CD4-positive, alpha-beta T cell treated with Interleukin-2 at 100 ng/mL for 4 hours (primary cell): ENCODE measurements at places on chromosomes 16 and 17.

- DNase-seq: peak; percentile 14
Observed at GRCh38 chr17:75178453-75178852, 4.3 kb downstream of the SUMO2 start.

- DNase-seq: no peak
Observed at GRCh38 chr16:69845181-69845580, 83.0 kb downstream of the WWP2 start.

- DNase-seq: no peak
Observed at GRCh38 chr17:42016411-42016831, 818 bp downstream of the DNAJC7 start.

GRCh38 chr17:52147872-52148271 is 10.6 kb downstream of the CA10 start:
- no peak for DNase-seq

DNA sequence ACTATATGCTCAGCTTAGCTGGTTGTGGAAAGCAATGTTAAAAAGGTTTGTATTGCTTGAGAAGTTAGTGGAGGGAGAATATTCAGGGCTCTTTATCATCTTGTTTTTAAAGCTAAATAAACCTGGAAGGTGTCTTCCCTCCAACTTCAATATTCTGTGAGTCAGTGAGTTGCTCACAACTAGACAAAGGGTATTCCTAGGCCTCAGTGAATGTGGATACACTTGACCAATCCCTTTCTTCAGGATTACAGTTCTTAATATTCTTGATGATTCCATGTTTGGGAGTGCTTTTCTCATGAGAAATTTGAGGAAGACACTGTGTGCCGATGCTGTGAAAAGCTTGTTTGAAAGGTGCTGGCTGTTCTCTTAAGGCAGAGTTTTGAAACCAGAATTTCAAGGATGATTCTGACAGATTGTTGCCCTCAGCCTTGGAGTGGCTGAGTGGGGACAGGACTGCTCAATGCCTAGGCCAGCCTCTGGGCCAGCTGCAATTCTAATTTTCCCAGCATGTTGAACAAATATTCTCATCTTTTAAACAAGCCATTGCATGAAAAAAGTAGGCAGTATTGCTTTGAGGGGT is 30.1 kb downstream of the MAP2K4 start:
- no peak for DNase-seq

- no peak for DNase-seq
Observed at GRCh38 chr16:66862023-66862520, 17.9 kb downstream of the CA7 start.

- peak; percentile 12 for DNase-seq
Observed at GRCh38 chr17:63961355-63962212, 11.1 kb downstream of the SCN4A start.

DNA sequence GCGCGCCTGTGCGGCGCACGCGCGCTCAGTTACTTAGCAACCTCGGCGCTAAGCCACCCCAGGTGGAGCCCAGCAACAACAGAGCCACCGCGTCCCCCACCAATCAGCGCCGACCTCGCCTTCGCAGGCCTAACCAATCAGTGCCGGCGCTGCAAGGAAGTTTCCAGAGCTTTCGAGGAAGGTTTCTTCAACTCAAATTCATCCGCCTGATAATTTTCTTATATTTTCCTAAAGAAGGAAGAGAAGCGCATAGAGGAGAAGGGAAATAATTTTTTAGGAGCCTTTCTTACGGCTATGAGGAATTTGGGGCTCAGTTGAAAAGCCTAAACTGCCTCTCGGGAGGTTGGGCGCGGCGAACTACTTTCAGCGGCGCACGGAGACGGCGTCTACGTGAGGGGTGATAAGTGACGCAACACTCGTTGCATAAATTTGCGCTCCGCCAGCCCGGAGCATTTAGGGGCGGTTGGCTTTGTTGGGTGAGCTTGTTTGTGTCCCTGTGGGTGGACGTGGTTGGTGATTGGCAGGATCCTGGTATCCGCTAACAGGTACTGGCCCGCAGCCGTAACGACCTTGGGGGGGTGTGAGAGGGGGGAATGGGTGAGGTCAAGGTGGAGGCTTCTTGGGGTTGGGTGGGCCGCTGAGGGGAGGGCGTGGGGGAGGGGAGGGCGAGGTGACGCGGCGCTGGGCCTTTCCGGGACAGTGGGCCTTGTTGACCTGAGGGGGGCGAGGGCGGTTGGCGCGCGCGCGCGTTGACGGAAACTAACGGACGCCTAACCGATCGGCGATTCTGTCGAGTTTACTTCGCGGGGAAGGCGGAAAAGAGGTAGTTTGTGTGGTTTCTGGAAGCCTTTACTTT is at the start of gene UBB:
Gene UBB (plus strand): TSS at position 452 of the 856 bp plus-strand sequence. CDS start 817 bp downstream, outside the sequence.
- DNase-seq: peak; percentile 98

- no peak for DNase-seq
Observed at GRCh38 chr16:3073448-3073847, 8.0 kb downstream of the IL32 start.

DNA sequence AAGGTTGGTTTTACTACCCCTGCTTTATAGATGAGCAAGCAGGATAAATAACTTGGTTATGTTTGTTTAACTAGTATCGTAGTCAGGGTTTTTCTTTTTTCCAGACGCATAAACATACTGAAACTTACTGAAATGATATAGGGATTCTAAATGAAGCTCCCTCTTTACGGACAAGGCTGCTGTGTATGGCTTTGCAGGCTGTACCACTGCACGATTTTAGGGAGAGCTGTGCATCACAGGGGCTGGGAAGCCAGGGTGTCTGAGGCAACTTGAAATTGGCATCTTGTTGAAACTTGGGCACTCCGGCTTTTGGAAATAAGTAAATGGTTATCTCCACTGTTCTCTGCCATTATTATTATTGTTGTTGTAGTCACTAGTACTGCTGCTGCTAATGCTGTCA is 218.1 kb upstream of the CDH8 start:
- DNase-seq: no peak

GRCh38 chr16:12576878-12577277 is 226.8 kb downstream of the CPPED1 start:
- no peak for DNase-seq

GRCh38 chr16:64751906-64752305 is 370.0 kb downstream of the CDH11 start:
- DNase-seq: no peak

DNA sequence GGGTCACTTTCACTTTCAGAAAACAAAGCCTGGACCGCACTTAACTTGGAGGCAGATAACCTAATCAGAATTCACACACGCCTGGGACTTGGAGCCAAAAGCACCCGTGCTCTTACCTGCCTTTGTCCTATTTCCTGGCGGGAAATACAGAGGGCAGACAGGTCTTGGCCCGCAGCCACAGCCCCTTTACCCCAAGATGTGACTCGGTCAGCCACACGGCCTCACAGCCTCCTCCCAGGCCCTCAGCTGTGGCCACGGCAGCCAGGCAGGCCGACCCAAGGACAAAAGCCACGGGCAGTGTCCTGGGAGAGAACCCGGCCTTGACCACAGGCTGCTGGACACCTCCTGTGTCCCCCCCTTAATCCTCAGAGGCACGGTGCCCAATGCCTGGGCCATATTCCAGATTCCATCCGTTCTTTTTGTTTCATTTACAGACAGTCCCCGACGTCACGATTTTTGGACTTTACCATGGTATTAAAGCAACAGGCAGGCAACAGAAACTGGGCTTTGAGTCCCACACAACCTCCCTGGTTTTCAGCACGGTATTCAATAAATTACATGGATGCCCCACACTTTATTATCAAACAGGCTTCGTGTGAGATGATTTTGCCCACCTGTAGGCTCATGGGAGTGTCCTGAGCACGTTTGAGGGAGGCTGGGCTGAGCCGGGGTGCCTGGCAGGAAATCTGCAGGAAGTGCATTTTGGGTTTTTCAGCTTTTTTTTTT is 30.1 kb upstream of the GAA start:
- no peak for DNase-seq

GRCh38 chr16:57308041-57308440 is 23.6 kb upstream of the PLLP start:
- DNase-seq: no peak

DNA sequence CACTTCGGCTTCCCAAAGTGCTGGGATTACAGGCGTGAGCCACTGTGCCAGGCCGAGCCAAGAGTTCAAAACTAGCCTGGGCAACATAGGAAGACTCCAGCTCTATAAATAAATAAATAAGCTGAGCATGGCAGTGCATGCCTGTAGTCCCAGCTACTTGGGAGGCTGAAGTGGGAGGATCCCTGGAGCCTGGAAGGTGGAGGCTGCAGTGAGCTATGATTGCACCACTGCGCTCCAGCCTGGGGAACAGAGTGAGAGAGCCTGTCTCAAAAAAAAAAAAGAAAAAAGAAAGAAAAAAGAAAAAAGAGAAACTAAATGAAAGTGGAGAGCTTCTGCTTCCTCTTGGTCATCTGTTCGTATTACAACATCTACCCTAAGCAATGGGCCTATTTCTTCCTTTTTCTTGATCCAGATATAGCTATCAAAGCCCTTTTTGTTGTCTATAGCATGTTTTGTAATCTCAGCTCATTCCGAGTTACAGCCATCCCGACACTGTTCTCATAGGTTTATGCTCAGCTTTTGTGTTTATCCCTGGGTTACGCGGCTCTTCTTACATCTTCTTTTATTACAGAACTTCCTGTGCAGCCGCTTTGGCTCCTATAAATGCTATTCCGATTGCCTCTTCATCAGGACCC is 14.1 kb upstream of the MAPK3 start:
- DNase-seq: no peak

- no peak for DNase-seq
Observed at GRCh38 chr16:15954814-15955151, 5.4 kb downstream of the ABCC1 start.

GRCh38 chr17:39622380-39623006 is 4.3 kb upstream of the PPP1R1B start:
- peak; percentile 67 for DNase-seq

GRCh38 chr17:10087355-10087754 is 111.1 kb downstream of the GAS7 start:
- DNase-seq: no peak

GRCh38 chr17:49180303-49180702 is 30.1 kb downstream of the GNGT2 start:
- DNase-seq: peak; percentile 63

DNA sequence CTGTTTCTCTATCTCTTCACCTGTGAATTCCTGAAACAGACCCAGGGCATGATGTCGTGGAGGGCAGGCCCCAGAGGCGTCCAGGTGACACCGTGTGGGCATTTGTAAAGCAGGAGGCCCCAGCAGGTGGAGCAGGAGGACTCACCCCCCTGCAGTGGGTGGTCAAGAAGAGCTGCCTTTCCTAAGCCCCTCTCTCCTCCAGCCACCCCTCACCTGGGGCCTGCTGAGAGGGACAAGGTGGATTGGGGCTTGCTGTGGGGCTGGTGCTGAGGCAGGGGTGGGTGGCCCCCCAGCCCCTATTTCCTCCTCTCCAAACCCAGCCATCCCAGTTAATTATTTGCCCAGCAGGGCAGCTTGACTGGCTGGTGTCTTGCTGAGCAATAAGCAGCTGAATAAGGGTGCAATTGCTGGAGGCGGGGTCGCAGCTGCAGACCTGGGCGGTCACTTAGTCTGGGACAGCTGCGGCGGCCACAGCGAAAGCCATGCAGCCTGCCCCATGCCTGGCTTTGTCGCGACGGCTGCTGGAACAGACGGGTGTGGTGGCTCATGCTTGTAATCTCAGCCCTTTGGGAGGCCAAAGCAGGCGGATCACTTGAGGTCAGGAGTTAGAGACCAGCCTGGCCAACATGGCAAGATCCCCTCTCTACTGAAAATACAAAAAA is 56.4 kb downstream of the JPH3 start:
- no peak for DNase-seq

DNA sequence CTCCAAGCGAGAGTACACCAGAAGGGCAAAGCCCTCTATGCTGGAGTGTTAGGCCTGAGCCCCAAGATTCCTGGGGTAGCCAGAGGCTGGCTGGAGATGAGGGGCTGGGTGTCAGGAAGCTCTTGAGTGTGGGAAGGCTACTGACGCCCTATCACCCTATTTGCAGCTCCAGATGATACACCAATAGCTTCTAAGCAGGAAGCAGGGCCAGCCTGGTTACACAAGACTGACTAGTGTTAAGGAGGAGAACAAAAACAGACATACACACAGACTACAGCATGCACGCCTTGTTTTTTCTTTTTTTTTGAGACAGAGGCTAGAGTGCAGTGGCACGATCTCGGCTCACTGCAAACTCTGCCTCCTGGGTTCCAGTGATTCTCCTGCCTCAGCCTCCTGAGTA is 15.9 kb downstream of the POLR3K start:
- no peak for DNase-seq

GRCh38 chr16:85281181-85281580 is 168.9 kb upstream of the CIBAR2 start:
- DNase-seq: no peak

DNA sequence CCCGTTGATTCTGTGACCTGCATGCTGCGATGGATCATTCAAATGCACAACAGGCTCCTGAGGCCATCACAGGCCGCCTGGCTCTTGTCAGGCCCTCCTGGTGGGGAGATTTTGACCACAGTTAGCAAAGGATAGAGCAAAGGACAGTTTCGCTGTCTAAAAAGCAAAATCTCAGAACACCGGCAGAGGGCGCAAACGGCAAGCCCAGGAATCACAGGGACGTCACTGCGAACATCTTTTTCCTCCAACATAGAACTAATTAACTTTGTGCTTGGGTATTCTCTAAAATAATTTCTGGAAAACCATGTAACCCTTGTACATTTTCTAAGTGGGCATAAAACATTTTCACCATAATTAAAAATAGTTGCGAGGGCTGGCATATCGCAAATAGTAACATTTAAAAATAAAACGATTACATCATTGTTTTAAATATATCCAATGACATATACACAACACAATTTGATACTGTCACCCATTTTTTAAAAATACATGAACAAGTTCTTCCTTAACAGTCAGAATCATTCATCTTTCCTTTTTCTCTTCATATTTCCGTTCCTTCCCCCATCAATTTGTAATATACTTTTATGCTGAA is 19.7 kb upstream of the SLC47A1 start:
- DNase-seq: peak; percentile 67

GRCh38 chr17:28046034-28046825 is 3.8 kb downstream of the NLK start:
- DNase-seq: no peak

DNA sequence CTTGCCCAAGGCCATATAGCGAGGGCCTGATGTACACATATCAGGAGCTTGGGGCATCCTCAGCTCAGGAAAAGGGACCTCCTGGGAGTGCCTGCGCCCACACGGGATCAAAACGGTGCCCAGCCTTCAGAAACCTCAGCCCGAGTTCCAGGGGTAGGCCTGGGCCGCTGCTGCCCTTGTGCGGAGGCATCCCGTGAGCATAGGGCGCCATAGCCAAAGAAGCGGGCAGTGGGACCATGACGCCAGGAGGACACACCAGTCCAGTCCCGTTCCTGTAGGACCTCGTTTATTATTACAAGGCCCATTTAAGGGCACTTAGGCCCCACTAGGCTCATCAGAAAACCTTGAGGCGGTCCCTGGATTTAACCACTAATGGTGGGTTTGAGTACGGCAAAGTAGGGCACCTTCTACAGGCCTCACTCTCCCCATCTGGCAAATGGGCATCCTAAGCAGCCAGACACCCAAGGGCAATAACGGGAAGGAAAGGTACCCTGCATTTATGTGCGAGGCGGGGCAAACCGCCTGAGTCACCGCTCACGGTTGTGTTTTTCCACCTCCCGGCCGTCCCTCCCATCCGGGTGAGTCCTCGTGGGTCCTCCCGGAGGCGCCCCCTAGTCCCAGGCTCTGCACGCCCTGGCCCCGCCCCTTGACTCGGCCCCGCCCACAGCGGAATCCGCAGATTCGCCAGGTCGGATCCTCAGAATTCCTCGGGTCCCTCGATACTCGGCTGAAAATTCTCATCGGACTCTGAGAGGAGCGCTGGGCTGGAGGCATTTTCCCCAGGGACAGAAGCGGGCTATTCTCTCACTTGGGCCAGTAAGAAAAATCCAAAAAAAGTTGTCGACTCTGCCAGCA is 726 bp upstream of the SETD1A start:
- DNase-seq: peak; percentile 91

GRCh38 chr17:42107597-42108576 is 4.6 kb downstream of the DHX58 start:
- peak; percentile 88 for DNase-seq
